Ureter (tissue), 1 donor: ENCODE measurements at places on chromosomes 11 and 22. TPM values are rescaled to one million over a fixed set of nuclear protein-coding genes. Genes with fewer than 3 reads are reported as not detected.

GRCh38 chr11:65431451-65432099 lies 9.0 kb downstream of the NEAT1 start:
- DNase-seq = no peak

DNA sequence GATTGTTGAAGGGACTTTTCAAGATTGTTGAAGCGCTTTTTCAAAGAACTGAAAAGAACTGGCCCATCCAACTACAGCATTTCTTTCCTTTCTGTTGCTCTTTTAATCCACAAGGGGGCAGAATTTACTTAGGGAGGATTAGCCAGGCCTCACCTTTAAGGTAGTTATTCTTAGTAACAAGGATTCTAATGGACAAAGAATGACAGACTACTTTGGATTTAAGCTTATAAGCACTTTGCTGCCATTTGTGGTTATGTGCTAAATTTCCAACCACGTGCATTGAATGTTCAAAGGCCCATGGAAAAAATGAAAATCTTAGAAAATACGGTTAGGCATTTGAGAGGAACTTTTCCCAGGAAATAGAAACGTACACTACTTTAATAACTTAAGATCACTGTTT lies 49.5 kb upstream of the HSPA8 start:
- DNase-seq = no peak

GRCh38 chr11:39860931-39861330 lies 1598.5 kb downstream of the LRRC4C start:
- no peak for DNase-seq

- DNase-seq = no peak
Measured at GRCh38 chr22:32880505-32880892, 79.0 kb downstream of the TIMP3 start.

The DNAJB7 gene
- not detected for total RNA-seq

- DNase-seq = no peak
Measured at GRCh38 chr11:115145324-115145723, 358.9 kb downstream of the CADM1 start.

DNA sequence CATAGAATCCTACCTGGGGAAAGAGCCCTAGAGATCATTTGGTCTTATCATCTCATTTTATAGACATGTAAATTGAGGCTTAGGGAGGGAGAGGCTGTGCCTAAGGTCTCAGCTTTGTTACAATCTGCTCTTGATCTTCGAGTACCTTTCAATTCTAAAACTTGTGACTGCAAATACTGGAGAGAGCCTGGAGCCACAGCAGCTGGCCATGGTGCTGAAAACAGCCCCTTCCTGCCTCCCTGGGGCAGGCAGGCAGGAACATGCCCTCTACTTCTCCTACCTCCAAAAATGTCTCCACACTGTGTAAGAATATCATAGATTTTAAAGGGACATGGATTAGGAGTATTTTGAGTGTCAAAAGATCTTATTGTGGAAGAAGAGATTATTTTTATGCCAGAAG lies 52.2 kb downstream of the C22orf42 start:
- DNase-seq = no peak

The TUB gene
- 10.6 TPM for total RNA-seq

The SOX10 gene
- total RNA-seq = 1.0 TPM

- DNase-seq = no peak
Measured at GRCh38 chr11:110715541-110715940, 3.3 kb upstream of the ARHGAP20 start.

- peak; percentile 47 for DNase-seq
Measured at GRCh38 chr11:126561327-126561893, 205.9 kb downstream of the ST3GAL4 start.

- no peak for DNase-seq
Measured at GRCh38 chr22:49954354-49954753, 6.2 kb upstream of the PIM3 start.

DNA sequence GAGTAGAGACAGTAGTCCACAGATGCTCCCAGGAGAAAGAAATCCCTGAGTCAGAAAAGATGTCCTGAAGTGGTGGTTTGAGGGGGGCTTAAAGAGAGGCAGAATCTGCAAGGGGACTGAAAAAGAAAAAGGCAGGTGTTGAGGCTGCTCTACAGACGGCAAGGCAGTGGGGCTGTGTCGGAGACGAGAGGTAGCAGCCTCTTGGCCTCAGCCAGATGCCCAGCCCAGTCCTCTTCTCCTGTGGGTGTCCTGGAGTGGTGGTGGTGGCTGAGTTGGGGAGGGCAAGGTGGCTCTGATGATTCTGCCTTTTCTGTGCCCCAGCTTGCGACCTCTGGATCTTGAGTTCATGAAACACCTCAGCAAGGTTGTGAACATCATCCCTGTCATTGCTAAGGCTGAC lies 9.3 kb upstream of the WBP2NL start:
- no peak for DNase-seq

- DNase-seq = no peak
Measured at GRCh38 chr11:65151331-65151899, 17.1 kb upstream of the SYVN1 start.

- peak; percentile 71 for DNase-seq
Measured at GRCh38 chr11:125062931-125063428, at the start of gene SLC37A2. TSS of gene SLC37A2 (plus strand) at chr11:125063305. CDS start at chr11:125063368, 63 bp downstream.

- no peak for DNase-seq
Measured at GRCh38 chr22:42358643-42359558, 73.3 kb downstream of the NFAM1 start.

DNA sequence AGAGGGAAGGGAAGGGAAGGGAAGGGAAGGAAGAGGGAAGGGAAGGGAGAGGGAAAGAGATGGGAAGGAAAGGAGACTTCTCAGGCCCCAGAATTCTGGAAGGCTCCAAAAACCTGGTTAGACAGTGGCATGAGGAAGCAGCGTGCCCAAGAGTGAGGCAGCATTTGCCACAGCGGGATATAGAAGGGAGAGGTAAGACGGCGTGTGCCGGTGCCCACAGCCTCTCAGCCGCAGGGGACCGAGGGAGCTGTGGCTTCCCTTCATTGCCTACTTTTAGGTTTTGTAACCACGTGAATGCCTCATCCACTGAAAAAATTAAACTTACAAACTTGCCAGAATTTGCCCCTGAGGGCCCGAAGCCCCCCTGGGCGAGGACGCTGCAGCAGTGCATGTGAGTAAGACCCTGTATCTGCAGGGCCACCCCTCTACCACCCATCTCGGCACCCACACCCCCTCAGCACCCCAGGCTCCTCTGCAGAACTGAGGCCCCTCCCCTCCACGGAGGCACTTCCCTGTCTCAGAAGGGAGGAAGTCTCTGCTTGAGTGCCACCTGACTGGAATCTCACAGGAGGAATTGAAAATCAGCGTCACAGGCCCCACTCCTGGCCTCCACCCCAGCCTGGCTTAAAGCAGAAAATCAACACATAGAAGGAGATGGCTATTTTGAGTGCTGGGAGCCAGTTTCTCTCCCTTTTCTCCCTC lies 58.1 kb downstream of the LINC01488 start:
- peak; percentile 58 for DNase-seq

The NTM gene
- total RNA-seq = 9.9 TPM

DNA sequence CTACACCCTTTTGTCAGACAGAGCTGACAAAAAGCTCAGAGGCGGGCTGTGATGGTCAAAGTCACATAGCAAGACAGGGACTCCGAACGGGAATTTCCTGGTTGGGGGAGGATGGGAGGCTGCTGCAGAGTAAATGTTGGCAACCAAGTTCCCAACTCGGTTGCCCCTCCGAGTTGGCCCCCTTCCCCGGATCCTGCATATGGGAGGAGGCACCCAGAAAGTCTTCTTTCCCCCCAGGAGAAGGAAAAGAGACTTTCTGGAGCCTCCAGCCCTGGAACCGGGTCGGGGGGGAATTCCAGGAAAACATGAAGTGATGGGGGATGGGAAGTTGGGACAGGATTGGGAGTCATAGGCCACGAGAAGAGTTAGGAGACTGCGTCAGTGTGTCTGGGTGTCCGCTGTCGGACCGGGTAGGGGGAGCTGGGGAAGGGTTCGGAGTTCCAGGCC lies 614 bp downstream of the SELENOM start:
- DNase-seq = no peak

The SEZ6L gene
- total RNA-seq = 0.18 TPM

The PLAAT5 gene
- total RNA-seq = 2.1 TPM

- DNase-seq = peak; percentile 52
Measured at GRCh38 chr11:101721270-101721669, 137.5 kb upstream of the TRPC6 start.
